ENCODE measurements at places on chromosomes 1 and 21.
A peak's percentile ranks its signal among the peaks of the same experiment; 100 is the strongest.

GRCh38 chr1:186213225-186213607, 161.8 kb downstream of the TPR start:
- no peak for DNase-seq

GRCh38 chr1:83086346-83086745, 912.6 kb downstream of the TTLL7 start:
- DNase-seq = no peak

DNA sequence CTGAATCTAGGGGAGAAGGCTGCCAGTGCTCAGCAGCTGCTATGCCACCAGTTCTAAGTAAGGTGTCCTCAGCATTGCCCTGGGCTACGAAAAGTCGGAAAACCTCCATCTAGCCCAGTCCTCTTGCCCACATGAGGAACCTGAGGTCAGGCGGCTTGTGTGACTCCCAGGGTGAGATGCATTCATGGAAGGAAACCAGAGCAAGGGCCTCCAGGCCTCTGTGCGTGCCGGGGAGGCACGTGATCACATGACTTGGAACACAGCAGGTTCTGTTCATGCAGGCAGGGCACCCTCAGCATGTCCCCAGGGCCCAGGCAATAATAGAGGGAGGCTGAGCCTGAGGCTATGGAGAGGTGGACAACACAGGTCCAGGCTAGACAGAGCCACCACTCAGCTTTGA, 312.5 kb upstream of the DUSP10 start:
- no peak for DNase-seq

DNA sequence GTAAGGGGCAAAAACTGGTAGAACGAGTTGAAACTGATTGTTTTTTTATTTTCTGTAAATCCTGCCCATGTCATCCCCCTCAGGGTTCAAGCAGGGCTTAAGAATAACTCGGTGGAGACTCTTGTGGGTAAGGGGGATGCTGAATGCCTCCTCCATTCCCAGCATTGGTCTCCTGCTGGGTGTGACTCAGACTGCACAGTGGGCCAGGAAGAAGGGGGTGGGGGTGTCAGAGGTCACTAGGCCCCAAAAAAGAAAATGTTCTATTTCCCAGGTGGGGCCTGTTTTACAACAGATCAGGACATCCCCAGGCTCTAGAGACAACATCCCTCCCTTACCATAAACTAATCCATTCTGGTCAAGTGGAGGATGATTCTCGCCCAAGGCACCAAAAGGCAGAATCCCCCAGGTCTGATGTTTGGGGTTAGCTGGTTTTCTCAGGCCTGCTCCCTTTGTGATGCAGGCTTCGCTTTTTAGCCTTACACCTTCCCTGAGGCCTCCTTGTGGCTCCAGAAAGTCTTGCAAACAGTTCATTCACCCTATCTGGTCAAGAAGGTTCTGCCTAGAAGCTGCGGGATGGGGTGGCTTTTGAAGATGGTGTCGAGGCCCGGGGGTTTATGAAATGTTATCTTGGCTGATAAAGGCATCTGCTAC, 10.7 kb upstream of the GRHL3 start:
- DNase-seq = no peak

- peak; percentile 26 for DNase-seq
Measured at GRCh38 chr1:2194319-2194897, at the start of gene FAAP20. Gene FAAP20, minus strand, starts transcription at chr1:2194772. Its CDS starts 23 bp downstream, at chr1:2194749.

DNA sequence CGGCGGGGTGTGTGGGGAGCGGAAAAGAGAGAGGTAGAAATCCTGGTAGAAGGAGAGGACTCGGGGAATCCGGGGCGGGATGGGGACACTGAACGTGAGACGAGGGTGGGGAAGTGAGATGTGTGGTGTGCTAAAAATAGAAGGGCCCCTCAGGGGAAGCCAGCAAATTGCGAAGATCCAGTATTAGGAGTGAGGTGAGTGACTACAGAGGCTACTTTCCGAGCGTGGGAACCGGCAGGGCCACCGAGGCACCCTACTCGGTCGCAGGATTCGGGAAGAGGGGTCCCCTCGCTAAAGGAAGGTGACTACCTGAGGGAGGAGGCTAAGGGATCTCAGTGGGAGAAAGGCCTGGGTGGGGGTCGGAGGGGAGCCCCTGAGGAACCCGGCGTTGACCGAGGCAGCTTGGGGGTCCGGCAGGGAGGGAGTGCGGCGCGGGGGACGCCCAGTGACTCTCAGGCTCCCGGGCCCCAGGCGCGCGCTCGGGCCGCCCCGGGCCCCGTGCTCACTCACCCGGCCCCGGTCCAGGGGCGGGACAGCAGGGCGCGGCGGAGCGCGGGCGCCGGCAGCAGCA, 318 bp downstream of the ALDH4A1 start:
- no peak for DNase-seq

DNA sequence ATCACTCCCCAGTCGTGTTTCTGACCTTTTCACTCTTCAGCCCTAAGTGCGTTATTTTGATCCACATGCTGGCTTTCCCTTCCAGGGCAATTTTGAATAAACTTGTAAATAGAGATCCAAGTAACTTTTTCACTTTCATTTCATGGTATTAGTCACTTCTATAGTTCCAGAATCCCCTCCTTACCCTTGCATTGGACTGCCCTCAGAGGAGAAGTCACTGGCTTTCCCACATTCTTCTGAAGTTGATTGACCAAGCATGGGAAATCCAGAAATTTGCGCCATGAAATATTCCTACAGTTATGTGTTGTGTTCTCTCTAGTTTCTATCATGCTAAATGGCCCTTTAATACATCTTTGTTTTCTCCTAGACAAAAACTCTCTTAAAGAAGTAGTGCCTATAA, 177.3 kb upstream of the GORAB start:
- no peak for DNase-seq

DNA sequence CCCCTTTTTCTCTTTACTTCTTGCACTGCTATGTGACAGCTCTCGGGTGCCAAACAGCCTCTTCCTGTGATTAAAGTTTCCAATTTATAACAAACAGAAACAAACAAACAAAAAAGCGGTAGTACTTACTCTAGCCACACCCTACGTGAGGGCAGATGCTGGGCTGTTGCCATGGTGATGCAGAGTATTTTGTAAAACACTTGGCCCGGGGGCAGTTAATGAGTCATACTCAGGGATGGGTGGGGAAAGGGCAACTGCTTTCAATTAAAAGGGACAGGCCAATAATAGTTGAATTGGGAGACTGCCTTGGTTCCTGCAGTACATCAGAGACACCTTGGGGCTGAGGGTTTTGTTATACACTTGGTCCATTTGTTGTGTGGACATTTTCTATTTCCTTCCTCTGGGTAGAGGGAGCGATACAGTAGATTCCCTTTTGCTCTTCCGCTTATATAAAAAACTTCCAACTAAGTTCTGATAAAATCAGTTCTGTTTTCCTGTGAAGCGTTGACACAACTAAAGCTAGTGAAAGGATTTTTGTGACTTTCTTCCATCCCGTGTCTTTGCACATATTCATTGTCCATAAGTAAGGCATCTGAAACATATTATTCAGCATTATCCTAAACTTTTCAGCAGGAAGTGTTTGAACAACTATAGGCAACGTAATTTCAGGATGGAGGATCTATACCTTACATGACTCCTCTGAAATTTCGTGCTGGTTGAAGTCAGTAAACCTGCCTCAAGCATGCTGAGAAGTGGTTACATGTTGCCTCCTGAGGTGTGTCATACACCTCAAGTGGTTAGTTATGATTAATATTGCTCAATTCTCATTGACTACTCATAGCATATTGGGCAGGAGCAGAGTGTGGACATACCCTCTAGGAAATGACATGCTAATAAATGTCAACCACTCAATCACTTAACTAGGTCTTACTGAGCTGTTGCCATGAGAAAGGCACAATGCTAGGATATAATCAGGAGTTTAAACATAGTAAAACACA, 36.7 kb upstream of the THEM4 start:
- peak; percentile 93 for DNase-seq

All from HCT116 (cell line).